HS-5 (cell line): ENCODE measurements at places on chromosomes 1 and 21.
A peak's percentile ranks its signal among the peaks of the same experiment; 100 is the strongest.

GRCh38 chr1:62299426-62300200 is 19.6 kb downstream of the KANK4 start:
- no peak for DNase-seq

GRCh38 chr1:29332204-29332603 is 95.9 kb downstream of the PTPRU start:
- DNase-seq, result no peak

DNA sequence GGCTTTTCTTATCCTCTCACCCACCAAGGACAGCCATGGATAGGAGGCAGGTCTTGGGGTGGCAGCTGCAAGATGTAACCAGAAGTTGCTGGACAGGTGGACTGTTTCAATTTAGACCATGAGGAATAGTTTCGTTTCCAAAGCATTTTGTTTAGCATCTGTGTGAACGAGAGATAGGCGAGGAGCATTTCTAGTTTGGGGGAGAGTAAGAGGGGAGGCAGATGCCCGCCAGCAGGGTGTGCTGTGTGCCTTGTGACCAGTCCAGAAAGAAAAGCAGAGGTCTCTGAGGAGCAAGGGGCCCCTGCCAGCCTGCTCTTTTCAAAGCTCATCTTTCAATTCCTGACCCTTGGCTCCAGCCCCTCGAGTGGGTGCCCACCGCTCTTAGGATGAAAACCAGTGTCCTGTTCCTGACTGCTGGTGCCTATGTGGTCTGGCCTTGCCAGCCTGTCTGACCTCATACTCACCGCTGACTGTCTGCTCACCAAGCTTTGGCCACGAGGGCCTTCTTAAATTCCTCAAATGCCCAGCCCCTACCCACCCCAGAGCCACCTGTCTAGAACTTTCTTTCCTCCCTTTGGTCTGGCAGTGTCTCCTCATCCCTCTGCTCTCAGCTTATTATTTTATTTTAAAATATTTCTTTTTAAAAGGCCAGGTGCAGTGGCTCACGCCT is 8.5 kb downstream of the SERINC2 start:
- DNase-seq, result no peak

DNA sequence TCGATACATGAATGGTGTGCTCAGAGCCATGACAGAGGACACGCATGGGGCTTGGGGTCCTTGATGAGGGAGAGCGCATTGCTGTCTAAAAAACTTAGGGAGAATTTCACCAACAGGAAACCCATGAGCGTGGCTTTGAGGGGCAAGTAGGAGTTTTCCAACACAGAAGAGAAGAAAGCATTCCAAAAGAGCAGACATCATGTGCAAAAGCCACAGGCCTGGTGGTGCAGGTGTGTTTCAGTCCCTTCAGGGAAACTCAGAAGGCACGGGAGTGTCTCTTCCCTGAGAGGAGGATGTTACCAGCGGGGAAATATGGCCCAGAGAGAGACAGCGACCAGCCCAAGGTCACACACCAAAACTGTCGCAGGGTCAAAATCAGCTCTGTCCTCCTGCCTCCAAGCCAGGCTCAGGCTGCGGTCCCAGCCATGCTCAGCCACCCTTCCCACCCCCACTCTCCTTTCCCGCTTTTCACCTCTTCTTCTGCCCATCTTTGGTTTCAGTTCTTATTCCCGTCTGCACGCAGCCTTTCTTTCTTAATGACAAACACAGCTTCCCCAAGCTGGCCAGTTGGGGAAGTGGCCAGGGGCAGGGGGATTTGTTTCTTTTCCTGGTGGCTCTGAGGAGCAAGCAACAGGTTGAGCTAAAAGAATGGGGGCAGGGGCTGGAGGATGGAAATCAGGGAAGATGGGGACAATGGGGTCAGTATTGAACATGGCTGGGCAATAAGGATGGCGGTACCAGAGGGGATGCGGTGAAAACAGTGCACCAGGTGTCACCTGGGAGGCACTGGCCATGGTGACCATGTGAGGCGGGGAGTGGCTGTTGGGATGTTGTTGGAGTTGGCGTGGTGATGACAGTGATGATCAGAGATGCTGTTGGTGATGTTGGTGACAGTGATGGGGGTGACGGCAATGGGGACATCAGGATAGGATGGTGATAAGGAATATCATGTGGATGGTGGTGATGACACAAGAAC is 10.3 kb downstream of the LAPTM5 start:
- no peak for DNase-seq

DNA sequence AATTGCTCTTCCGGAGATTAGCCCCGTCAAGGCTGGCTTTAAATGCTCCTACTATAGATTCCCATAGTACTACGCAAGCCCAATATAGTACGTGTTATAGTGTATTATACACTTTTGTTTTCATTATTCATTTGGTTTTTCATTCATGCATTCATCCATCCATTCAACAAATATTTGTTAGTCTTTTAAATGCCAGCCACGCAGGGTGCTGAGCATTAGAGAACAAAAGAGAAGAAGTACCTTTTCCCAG is 513 bp upstream of the RAB3GAP2 start:
- no peak for DNase-seq

GRCh38 chr1:94231746-94232145 is 5.6 kb downstream of the ARHGAP29 start:
- no peak for DNase-seq

- DNase-seq, result no peak
Observed at GRCh38 chr1:96313216-96313615, 408.4 kb upstream of the PTBP2 start.

DNA sequence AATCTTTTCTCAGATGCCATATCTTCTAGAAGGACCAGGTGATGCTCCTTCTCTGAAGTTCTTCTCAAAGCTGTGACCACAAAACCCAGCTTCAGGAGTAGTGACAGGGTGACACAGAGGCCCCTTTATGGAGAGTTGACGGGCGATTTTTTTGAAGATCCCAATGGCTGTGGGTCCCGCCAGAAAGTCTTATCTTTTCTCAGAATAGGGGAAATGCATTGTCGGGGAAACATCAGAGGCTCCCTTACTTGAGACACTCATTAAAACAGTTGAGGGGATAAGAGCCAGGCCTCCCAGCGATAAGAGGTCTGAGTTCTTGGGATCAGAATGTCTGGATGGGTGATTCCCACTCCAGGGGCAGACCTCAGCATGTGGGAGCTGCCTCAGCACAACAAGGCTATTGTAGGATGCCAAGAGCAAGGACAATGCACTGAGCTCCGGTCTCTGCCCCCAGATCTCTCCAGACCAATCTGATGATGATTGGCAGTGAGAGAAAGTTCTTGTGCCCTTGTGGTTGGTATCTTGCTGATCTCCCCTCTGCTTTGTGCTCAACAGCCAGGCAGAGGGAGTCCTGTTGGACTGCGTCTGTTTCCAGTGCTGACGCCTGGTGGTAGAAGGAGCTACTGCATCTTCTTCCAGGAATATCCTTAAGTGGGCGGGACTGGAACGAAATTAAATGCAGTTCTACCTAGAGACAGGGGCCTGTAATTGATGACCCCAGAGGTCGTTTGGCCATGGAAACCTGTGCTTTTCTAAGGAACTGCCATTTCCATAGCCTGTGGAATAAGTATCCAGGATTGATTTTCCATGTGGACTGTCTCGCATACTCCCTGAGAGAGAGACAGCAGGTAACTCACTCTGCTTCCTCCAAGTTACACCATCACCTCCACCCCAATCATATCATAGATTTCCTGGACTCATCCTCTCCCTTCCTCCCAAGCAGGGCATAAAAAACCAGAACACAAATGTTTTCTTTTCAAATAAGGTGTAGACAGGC is 6.8 kb upstream of the ACKR1 start:
- DNase-seq, result peak; percentile 23

GRCh38 chr21:35211782-35212181 is 162.7 kb upstream of the RUNX1 start:
- no peak for DNase-seq

GRCh38 chr21:35198565-35198964 is 149.5 kb upstream of the RUNX1 start:
- DNase-seq, result no peak

DNA sequence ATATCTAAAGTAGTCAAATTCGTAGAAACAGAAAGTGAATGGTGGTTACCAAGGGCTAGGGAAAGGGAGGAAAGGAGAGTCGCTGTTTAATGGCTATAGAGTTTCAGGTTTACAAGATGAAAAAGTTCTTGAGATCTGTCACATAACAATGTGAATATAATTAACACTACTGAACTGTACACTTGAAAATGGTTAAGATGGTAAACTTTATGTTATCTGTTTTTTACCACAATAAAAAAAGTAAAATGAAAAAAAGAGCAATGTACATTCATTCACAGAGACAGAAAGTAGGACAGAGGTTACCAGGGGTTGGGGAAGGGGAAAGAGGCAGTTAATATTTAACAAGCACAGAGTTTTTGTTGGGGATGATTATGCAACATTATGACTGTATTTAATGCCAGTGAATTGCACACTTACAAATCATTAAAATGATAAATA is 53.3 kb upstream of the SEC16B start:
- no peak for DNase-seq

GRCh38 chr1:40404670-40405462 is 31.3 kb downstream of the SMAP2 start:
- peak; percentile 23 for DNase-seq

DNA sequence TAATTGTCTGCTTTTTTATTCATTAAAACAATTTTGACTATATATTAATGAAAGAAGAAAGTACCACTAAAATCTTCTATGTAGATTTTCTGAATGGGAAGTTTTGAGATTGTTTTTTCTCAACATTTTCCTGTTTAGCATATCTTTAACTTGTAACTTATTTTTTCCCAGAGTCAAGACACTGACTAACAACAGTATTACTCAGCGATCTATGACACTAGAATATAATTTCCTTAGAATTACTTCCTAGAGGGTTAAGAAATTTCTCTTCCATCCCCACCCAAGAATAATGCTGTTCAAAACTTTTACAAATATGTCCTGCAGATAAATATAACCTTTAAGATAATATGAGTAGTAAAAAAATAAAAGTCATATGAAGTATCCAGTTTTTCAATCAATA is 218.2 kb upstream of the NR5A2 start:
- no peak for DNase-seq

- DNase-seq, result no peak
Observed at GRCh38 chr1:117034791-117035290, 25.3 kb upstream of the TTF2 start.

DNA sequence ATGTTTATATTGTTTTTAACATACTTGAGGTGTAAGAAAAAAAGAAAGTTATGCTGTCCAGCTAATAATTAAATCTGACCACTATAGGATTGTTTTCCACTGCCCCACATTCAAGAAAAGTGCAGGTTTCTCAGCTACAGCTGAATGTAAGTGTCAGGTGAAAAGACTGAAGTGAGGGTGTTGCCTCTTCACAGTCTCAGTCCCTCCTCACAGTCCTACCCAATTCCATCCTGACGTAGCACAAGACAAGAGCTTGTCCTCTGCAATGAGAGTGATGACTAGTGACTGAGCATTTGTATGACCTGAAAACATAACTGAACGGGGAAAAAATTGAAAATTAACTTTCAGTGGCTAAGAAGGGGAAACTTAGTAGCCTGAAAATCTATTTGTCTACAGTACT is 1039.5 kb downstream of the ADGRL2 start:
- no peak for DNase-seq

DNA sequence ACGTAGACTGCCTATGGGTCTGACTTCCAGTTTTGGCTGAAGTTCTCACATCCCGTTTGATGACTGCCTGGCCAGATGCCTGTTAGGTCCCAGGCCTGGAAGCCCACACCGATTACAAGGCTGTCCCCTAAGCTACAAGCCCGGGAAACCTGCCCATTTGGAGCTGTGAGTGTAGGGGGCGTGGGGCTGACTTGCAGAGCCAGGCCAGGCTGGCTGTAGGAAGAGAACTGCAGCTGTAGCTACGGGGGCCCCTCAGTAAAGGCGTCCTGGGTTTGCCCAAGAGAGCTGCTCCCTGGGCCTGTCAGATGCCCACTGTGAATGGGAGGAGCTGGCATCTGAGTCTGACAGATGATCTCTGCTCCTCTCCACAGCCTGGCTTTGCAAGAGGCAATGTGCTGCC is 199.7 kb downstream of the CAMTA1 start:
- DNase-seq, result no peak

- no peak for DNase-seq
Observed at GRCh38 chr1:205986861-205987260, 16.3 kb downstream of the RAB7B start.

- no peak for DNase-seq
Observed at GRCh38 chr1:228280106-228280901, 72.5 kb downstream of the OBSCN start.

DNA sequence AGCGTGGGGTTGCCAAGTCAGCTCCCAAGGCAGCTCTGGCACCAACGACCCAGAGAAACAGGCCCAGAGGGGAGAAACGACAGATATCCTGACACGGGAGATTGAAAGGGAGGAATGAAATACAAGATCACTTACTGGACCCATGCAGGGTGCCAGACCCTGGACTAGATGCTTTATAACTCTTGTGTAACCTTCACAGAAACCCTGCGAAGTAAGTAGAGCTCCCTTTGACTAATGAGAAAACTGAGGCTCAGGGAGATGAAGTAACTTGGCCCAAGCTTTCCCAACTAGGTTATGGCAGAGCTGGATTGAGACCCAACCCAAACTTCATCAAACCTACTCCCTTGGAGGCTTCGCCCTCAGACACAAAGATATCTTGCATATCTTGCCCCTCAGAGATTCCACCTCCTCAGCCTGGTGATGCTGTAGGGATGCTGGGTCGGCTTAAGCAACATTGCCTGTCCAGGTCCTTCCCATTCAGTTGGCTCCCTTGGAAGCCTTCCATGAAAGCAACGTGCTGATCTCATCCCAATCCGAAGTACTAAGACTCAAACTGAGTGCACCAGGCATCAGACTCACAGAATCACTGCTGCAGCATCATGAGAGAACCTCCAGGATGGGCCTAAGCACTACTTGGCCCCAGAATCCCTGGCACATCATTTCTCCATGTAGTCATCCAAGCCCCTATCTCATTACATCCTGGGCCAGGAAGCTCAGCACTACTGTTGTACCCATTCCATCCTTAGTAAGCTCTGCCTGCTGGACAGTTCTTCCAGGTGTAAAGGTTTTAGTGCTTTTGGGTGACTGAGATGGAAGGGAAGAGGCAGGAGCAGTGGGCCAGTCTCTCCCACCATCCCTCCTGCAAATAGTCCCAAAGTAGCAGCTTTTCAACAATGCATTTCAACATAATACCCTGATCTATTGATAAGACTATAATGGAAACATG is 1.1 kb upstream of the IGSF9 start:
- DNase-seq, result no peak

- no peak for DNase-seq
Observed at GRCh38 chr21:37176716-37177115, 90.4 kb downstream of the VPS26C start.

- no peak for DNase-seq
Observed at GRCh38 chr1:42195841-42196240, 31.3 kb upstream of the GUCA2A start.

- DNase-seq, result no peak
Observed at GRCh38 chr1:46401154-46401913, 7.2 kb downstream of the FAAH start.

GRCh38 chr1:42173961-42174735 is 9.6 kb upstream of the GUCA2A start:
- DNase-seq, result no peak

DNA sequence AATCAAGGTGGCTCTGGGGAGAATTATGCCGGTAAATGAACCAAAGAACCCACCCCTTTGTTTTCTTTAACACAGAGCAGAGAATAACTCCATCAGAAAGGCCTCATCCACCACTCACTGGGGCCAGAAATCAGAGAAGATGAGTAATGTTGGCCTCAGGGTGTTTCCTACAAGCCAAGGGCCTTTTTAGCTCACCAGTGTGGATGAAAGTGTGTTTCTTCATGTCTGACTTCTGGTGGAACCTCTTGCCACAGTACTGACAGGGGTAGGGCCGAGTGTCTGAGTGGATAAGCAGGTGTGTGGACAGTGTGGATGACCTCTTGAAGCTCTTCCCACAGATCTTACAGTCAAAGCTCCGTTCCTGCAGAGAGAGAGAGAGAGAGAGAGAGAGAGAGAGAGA is 8.3 kb downstream of the GFI1 start:
- DNase-seq, result no peak
